ENCODE measurements at places on chromosomes 3 and 15.

GRCh38 chr3:50390508-50391224 lies 31.3 kb upstream of the TMEM115 start:
- DNase-seq: peak; percentile 48

GRCh38 chr3:37349640-37350039 lies 175.3 kb upstream of the LRRFIP2 start:
- DNase-seq: no peak

DNA sequence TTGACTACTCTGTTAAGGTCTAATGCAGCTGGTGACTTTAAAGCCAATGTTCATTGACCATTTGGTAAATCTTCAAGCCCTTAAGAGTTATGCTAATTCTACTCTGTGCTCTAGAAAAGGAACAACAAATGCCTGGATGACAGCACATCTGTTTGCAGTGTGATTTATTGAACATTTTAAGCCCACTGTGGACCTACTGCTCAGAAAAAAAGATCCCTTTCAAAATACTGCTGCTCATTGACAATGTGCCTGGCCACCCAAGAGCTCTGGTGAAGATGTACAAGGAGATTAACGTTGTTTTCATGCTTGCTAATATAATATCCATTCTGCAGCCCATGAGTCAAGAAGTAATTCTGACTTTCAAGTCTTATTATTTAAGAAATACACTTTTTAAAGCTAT lies 110.8 kb downstream of the TBC1D5 start:
- no peak for DNase-seq

DNA sequence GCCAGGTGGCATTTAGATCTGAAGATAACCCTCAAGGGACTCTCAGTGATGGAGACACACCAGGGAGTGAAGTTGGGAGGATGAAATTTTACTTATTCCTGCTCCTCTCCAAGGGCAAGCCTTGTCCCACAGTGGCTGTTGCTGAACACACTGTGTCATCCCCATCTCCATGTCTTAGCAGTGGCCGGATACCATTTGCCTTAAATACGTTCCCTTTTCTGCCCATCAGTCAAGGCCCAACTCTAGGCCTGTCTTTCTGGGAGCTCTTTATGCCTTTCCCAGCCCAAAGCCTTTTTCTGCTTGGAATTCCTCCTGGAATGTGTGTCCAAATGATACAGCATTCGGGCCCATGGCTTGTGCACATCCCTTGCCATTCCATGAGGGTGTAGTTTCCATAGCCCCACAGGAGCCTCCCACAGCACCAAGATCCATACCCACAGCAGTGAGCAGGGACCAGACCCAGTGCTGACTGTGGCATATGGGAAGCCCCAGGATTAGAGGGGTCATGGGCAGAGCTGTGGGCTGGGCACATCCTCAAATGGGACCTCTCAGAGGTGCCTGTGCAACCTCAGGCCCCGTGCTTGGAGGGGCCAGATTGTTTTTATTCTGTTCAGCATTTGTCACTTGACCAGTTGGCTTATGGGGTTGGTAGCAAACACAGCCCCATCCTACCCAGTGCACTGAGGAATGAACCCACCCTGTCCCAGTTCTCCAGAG lies 63.7 kb upstream of the PRR23C start:
- DNase-seq: no peak

DNA sequence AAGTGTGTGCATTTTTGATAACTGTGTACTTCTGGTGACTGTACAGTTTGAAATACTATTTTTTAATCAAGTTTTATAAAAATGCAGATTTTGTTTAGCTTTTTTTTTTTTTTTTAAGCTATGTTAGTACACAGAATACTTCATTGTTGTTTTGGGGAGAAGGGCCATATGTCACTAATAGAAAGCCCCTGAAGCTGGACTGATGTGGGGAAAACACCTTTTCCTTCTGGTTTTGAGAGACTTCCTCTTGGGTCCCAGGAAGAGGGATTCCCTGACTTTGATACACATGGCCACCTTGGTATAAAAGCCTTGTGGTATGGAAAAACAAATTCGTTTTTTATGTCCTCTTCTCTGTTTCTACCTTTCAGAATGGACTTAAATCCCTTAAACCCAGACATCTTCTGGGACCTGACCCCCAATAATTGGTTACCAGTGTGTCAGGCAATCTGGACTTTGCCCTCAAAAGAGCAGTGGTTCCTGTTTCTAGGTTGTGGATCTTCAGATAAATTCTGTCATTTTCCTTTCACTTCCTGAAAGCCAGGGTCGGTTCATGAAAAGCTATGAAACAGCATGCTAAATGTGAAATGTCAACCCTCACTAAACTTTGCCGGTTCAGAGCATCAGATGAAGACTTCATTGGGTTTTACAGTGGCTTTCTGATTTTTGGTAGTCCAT lies 31.1 kb upstream of the BLOC1S6 start:
- DNase-seq: no peak

- DNase-seq: no peak
These were observed 3.5 kb downstream of the CSK start for GRCh38 chr15:74785194-74786032.

- DNase-seq: no peak
These were observed 498.6 kb upstream of the ATP11B start for GRCh38 chr3:182294696-182295095.

GRCh38 chr15:53448232-53449015 lies 311.0 kb downstream of the WDR72 start:
- DNase-seq: peak; percentile 8

- DNase-seq: no peak
These were observed 237.9 kb upstream of the TOPAZ1 start for GRCh38 chr3:44003801-44004200.

DNA sequence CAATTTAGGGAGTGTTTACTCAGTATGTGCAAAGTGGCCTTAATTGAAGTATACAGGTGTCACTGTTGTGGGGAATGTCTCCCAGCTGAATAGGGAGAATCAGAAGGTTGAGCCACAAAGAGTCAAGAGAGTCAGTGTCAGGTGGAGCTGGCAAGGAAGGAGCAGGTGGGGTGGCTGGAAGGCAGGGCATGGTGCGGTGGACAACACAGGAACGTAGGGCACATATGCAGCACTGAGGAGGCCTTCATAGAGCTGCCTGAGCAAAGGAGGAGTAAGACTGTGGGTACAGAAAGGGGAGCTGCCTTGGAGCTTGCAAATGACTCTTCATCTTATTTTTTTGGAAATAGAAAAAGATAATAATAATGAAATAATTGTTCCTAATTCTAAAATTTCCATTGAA lies 20.0 kb downstream of the ARHGEF3 start:
- DNase-seq: no peak

GRCh38 chr3:134374791-134375581 lies 739 bp upstream of the AMOTL2 start:
- DNase-seq: no peak

DNA sequence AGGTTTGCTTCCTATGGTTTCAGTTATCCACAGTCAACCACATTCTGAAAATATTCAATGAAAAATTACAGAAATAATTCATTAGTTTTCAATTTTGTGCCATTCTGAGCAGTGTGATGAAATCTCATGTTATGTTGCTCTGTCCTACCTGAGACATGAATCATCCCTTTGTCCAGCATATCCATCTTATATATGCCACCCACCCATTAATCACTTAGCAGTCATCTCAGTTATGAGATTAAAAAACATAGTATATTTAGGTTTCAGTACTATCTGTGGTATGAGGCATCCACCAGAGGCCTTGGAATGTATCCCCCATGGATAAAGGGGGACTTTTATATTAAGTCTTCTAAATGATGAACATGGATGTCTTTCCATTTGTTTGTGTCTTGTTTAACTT lies 64.7 kb upstream of the PROK2 start:
- DNase-seq: no peak

DNA sequence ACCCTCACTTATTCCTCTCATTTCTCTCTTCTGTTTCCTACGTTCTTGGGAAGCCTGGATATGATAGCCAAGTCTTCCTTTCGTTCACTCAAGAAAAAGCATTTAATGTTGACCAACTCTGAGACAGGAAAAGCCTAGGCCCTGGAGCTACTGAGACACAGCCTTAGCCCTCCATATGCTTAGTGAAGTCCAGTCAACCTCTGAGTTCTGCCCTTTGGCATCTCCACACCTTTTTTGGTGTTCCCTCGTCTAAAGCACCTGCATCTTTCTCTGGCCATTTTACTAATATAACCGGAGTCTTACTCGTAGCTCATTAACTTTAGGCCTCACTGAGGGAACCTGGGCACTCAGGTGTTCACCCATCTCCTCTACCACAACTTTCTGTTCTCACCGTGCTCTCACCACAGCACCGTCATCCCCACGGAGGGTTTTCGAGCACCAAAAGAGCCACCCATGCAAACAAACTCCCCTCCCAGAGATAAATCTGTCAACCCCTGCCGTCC lies 632 bp downstream of the MTHFS start:
- no peak for DNase-seq

- no peak for DNase-seq
These were observed 2.0 kb downstream of the SMC4 start for GRCh38 chr3:160401291-160402095.

DNA sequence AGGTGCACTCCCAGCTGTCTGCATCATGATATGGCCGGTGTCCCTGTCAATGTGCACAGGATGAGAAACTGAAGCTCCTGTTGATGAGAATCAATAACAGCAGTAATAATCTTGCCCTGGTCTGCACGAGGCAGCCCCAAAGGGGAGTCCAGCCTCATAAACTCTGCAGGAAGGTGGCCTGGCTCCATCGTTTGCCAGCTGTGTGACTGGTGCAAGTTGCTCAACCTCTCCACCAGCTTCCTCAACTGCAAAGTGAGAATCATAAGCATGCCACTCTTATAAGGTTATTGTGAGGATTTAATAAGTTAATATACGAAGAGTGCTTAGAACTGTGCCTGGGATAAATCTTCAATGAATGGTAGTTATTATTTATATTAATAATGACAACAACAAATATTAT lies 203.4 kb upstream of the HES1 start:
- no peak for DNase-seq

GRCh38 chr15:36814708-36815107 lies 235.3 kb downstream of the CDIN1 start:
- no peak for DNase-seq

DNA sequence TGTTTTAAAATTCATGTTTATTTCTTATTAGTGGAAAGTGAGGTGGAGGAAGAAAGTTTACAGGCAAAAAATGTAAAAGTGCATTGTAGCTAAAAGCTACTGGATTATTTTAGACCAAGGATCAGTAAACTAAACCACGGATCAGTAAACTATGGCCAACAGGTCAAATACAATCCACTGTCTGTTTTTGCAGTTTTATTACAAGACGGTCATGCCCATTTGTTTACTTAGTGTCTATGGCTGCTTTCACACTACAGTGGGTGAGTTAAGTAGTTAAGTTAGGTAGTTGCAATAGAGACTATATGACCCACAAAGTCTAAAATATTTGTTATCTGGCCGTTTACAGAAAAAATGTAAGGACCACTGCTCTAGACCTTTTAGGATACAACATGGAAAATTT lies 82.0 kb downstream of the NR2E3 start:
- DNase-seq: no peak

DNA sequence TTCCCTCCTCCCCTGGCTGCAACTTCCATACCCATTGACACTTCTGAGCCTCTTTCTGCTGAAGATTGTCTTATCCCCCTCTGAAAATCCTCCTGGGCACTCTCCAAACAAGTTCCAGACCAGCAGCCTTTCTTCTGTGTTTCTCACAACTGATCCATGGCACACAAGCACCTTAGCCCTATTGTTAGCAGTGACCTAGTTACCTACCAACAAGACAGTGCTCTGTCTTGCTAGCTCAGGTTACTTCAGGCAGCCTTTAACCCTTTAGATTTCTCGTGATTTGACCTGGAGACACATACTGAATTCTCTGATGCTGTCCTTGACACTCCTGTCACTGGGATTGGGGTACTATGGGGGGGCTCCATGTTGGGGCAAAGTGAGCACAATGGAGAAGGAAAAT lies 82.1 kb downstream of the GTF2E1 start:
- DNase-seq: no peak

DNA sequence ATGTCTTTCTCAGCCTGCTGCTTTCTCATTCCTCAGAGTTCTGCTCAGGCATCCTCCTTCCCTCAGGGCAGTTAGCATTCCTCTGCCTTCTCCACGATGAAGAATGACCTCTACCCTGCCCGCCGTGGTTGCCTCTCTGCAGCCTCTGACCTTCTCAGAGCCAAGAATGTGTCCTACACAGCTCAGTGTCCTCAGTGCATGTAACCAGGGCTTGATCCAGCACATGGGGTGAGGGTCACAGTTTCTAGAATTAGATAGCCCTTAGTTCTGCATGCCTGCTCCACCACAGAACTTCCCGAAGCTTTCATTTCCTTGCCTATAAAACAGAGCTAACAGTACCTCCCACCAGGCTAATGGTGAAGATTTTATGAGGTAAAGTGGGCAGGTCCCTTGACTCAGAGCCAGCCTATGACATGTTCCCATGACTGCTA lies 182.1 kb downstream of the CLSTN2 start:
- DNase-seq: no peak

DNA sequence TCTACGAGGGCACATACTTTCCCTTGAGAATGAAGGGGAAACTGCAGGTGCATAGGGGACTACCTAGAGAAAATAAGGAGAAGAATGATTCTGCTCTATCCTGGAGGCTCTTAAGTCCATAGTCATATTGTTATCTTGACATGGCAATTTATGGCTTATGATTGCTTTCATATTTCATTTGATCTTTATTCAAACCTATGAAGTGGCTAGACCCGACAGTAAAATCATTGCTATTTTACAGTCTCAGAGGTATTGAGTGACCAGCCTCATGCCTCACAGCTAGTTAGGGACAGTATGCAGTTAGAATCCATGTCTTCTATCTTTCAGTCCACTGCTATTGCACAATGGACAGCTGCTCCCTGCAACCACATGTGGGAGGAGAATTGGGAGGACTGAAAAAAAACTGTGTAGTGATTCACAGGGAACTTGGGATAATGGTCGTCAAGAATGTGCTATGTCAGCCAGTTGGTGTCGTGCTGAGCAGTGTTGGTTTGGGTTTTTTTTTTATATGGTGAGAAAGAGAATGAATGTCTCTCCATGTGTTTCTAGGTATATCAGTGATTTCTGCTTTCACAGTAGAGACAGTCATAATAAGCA lies 63.2 kb upstream of the SPPL2A start:
- no peak for DNase-seq

DNA sequence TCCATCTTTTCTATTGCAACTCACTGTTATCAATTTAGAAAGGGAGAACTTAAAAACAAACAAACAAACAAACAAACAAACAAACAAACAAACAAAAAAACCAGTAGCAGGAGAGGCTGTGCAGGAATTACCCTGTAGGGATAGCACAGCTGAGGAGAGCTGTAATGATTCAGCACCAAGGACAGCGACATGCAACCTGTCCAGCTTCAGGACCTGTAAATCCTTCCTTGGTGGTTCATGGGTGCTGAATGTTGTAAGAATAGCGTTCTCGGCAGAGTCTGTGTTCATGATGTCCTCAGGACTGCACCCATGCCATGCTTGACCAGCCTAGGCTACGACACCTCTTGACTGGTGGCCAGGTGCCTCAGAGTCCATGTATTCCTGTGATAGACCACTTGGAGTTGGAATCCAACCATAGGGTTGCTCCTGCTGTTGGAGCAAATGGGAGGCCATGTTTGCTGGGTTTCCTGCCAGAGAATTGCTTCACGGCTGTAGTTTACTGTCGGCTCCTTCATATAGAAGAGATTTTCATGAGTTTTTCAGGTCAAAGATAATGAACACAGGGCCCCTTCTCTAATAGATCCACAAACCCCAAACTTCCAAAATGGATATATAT lies 65.9 kb downstream of the CACNA2D3 start:
- no peak for DNase-seq

GRCh38 chr15:25735550-25736384 lies 127.4 kb downstream of the ATP10A start:
- no peak for DNase-seq

- no peak for DNase-seq
These were observed 3.3 kb downstream of the CNTN3 start for GRCh38 chr3:74611206-74611605.

GRCh38 chr3:42511201-42511600 lies 8.8 kb downstream of the VIPR1 start:
- DNase-seq: no peak

All from NCI-H446 treated with DMSO at 0.1 percent for 48 hours (cell line).